ENCODE measurements at places on chromosomes 3 and 15. TPM values are rescaled to one million over a fixed set of nuclear protein-coding genes. Genes with fewer than 3 reads are reported as not detected.

DNA sequence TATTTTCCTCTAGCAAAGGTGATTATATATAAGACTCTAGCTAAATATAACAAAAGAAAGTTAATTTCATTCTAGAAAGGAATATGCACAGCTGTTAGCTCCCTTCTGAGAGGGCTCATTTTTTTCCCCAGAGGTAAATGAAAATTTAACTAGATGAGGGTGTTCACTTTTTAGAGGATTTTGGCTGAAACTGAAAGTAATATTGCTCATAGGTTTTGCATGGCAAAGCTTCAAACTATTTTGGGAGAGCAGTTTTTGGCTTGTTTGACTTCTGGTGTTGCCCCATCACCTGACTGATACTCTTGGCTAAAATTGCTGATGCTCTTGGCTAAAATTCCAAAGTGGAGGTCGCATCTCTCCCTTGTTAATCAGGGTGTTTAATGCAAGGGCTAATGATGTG lies 311.9 kb downstream of the EDEM1 start:
- DNase-seq = no peak

NMNAT3 gene
- total RNA-seq = 1.1 TPM

DNA sequence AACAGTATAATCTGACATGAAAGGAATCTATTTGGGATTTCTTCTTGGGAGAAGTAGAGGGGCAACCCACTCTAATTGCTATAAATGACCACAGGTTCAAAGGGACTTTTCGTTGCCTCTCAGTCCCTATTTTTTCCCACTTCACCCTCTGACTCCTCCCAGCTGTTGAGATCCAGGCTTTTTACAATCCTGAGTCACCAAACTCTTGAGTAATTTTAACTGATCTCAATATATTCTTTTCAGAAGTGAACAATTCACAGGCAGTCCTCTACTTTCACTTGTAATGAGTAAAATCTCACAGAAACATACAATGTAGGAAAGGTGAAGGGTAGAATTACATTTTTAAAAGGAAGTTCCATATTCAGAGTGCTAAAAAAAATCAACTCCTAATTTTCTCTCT lies 44.6 kb downstream of the EIF4E3 start:
- DNase-seq = no peak

DNA sequence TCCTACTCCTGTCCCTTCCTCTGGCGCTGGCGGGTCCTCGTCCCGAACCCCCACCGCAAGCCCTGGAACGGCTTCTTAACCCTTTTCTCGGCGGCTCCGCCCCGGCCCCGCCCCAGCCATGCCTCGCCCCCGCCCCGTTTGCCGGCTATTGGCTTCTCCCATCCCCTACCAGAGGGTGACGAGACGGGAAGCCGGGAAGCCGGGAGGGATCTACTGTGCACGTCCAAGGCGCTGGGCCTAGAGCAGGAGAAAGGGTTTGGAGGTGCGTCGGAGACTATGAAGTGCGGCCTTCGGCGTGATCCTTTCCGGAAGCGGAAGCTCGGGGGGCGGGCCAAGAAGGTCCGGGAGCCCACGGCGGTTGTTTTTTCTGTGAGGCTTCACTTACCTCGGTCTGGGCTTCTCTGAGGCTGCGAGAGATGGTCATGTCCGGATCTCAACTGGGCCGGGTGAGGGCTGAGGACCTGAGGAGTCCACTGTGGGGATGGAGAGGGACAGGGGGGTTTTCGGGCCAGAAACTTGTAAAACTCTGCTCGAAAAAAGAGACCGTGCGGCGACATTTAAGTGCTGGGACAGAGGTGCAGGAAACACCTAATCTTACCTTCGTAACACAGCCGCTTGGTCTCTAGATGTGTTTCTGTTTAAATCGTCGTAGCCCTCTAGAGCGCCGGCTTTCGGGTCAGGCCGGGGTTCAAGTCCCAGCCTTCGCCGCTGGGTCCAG lies 21.4 kb downstream of the ROPN1B start:
- DNase-seq = peak; percentile 82

DNA sequence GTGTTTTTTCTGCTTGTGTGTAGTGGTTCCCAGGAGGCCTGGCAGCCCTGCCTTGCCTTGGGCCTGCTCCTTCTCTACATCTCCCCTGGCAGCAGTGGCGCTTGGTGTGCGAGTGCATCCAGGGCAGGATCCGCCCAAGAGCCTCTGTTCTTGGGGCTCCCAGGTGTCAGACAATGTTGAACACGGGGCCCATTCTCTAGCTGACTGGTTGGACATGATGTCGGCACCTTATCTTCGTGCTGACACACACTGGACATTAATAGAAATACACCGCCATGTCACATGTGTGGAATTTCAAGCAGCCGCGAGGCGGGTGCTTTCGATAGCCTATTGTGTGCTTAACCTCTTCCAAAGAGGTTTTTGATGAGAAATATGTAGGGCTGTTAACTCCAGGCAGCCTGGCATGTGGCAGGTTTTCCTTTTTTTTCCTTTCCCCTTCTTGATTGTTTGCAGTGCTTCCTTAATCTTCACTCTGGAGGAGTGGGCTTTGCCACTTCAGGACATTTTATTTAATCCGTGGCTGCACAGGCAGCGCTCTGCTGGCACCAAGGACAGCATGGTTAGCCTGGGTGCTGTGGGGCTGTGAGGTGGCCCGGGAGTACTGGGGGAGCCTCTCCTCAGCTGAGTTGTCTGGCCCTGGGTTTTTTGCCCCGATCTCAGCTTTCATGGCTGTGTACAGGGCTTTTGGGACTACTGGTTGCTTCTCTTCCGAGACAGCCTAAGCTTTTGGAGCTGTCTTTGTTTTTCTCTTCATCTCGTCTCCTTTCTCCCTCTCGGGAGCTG lies 42.5 kb downstream of the CHCHD6 start:
- DNase-seq = no peak

BRK1 gene
- total RNA-seq = 115 TPM

- DNase-seq = no peak
These were observed 317.2 kb downstream of the SLC9A9 start for GRCh38 chr3:143531101-143531500.

- DNase-seq = no peak
These were observed 202.9 kb downstream of the TBL1XR1 start for GRCh38 chr3:176994393-176994792.

DNA sequence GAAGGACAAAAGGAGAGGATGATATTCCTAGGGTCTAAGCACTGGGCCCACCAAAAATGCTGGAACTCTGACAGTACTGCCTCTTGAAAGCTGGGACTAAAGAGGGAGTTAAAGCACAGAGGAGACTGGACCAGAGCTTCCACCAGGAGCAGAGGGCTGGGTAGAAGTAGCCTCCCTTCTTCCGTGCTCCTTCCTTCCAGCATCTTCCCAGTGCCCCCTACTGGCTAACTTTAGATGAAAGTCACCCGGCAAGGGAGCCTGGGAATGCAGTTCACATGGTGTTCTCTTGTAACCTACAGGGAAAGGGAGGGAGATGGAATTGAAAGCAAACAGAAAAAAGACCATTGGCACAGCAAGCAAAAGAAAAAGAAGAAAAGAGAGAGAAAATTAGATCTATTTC lies 106.1 kb upstream of the COL8A1 start:
- DNase-seq = no peak

DNA sequence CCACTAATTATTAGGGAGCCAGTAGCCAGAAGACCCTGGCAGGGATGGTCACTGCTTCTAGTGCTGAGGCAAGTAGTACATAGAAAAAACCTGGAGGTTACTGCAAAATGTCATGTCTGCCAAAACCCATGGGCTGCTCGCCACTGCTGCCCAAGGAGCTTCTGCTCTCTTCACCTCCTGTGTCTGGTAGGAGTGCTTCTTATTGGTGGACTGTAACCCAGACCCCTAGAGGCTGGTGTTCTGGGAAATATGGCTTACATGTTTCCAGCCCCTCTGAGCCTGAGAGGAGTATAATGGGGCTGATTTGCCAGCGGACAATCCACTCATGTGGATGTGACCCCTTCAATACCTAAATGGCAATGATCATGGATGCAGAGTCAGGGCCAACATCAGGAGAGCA lies 286.4 kb downstream of the EPHB1 start:
- no peak for DNase-seq

DNA sequence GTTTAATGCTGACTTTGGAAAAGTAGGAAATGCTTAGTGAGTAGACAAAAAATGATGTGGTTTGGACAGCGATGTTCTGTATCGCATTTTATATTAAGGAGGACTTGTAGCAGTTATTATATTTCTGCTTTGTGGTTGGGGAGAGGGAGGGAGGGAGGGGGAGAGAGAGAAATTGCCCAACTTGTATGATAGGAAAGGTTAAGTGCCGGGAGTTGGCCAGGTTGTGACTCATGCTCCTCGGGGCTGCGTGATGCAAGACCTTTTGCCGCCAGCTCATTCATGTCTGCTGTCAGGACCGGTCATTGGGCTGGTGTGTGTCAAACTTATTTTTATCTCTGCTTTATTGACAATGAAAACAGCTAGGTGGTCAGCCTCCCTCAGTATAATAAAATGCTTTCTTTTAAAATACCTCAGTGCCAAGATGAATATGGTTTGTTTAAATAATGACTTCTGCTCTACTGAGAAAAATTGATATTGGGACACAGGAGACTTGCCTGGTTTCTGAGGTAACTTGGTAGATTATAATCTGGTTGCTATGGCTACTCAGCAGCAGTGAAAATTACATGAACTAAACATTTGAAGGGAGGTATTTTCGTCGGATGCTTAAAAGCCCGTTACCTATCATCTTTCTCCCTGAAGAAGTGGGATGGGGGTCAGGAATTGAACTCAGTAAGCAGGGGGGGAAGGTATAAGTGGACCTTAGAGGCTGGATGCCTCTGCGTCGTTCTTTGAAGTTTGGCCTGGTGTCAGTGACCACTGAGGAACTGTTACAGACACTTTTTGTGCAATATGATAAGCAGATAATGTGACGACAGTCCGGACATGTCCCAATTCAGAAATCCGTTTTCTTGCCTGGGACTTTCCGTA lies 90.7 kb downstream of the FNDC3B start:
- DNase-seq = no peak

ALDH1L1 gene
- not detected for total RNA-seq

DNA sequence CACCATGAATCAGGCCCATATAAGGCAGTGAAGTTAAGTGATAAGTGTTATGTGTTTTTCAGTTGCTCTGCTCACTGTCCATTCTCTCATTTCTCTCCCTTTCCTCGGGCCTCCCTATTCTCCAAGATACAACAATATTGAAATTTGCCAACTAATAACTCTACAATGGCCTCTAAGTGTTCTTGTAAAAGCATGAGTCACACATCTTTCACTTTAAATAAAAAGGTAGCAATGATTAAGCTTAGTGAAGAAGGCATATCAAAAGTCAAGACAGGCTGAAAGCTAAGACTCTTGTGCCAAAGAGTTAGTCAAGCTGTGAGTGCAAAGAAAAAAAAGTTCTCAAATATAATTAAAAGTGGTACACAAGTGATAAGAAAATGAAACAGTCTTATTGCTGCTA lies 675.4 kb downstream of the OTOL1 start:
- no peak for DNase-seq

BCL2A1 gene
- 14.2 TPM for total RNA-seq
